NCI-H1092 treated with DMSO at 0.1 percent for 48 hours (cell line): ENCODE measurements at places on chromosomes 16 and 17.

DNA sequence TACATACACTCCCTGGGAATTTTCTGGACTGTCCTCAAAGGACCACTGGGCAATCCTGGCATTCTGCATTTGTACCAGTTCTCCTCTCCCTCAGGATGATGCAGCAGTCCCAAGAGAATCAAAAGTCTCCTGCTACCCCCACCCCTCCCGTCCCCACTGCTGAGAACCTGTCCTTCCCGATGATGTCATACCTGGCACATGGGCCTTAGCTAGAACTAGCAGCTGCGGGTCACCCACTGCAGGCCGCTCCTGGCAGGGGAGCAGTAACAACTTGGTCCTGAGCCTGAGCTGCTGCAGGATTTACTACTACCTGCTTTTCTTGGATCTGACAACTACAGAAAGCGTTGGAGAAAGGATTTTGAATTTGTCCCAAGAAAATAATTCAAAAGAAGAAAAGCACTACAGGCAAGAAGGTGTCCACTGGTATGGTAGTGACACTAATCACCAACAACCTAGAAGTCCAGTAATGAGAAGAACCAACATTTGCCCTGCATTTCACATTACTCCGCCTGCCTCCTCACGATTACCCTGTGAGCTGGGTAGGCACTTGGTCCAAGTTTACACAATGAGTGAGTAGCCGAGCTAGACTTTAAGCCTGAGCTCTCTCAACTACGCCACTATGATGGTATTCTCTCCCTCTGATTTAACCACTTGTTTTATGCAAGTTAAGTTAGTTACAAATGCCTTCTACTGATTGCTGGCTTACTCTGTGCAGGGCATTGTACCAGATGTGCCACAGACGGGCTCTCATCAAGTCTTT is 55.3 kb upstream of the ETV4 start:
- DNase-seq, result no peak

- DNase-seq, result peak; percentile 55
Observed at GRCh38 chr17:79087428-79088143, 13.0 kb downstream of the ENGASE start.

DNA sequence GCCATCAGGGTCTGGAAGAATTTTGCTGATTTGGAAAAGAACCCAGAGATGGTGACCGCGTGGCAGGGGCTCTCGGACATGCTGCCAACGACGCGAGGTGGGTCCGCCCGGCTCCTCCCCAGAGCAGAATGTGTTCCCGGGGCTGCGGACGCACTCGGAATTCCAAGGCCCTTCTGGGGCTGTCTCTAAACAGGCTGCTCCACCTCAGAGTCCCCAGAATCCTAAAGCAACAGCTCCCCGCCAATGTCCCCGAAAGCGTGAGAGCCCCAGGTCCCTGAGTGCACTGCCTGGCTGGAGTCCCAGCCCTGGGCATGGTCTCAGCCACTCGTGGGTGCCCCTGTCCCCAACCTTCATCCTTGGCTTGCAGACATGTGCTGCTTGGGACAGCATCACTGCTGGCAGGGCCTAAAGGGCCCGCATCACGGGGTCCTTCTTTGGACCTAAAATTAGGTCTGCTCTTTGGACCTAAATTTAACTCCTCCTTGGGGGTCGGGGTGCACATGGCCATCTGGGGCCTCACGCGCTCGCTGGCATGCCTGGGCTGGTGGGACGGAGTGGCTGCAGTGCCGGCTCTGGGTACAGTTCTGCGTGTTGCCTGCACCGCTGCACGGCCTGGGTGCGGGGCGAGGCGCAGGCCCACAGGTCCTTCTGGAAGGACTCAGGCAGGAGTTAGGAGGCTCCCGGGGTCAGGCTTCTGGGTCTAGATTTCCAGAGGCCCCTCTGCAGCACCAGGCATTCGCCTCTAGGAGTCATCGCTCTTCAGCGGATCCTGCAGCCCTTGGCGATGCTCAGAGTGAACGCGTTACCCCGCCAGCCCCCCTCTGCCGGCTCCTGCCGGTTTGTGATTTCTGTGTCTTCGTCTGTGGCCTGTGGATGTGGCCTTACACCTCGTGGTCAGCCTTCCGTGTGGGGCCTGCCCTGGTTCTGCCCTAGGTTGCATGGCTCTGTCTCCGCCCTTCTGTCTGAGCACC is 41.9 kb upstream of the CHMP6 start:
- DNase-seq, result no peak

DNA sequence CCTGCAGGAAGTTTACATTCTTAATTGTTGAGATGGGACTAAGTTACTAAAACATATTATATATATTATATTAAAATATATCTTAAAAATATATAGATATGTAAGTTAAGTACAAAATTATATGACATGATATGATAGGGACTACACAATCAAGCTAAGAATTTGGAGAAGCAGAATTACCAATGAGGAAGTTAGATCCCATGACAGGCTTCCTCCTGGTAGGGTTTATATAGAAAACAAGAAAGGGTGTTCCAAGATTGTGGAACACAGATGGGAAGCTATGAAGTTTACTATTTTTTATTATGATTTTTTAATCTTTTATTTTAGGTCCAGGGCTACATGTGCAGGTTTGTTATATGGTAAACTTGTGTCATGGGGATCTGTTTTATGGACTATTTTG is 260.8 kb upstream of the ZFHX3 start:
- no peak for DNase-seq

GRCh38 chr16:88771294-88771772 is 13.7 kb downstream of the PIEZO1 start:
- no peak for DNase-seq

DNA sequence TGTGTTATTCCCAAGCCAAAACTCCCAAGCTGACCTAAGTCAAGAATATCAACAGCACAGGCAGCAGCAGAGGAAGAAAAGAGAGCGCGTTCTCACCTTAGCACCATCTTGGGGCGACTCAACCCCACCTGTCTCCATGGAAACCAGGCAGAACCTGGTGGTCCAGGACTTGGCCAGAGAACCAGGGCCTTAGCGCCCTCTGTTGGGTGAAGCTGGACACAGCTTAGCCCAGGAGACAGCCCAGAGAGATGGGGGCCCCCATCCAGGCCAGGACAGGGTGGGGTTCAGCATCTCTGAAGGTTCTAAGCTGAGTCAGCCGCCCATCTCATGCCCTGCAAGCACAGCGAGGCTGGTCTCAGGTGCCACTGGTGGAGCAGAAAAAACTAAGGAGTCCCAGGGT is 60.1 kb upstream of the TMEM132E start:
- DNase-seq, result no peak

DNA sequence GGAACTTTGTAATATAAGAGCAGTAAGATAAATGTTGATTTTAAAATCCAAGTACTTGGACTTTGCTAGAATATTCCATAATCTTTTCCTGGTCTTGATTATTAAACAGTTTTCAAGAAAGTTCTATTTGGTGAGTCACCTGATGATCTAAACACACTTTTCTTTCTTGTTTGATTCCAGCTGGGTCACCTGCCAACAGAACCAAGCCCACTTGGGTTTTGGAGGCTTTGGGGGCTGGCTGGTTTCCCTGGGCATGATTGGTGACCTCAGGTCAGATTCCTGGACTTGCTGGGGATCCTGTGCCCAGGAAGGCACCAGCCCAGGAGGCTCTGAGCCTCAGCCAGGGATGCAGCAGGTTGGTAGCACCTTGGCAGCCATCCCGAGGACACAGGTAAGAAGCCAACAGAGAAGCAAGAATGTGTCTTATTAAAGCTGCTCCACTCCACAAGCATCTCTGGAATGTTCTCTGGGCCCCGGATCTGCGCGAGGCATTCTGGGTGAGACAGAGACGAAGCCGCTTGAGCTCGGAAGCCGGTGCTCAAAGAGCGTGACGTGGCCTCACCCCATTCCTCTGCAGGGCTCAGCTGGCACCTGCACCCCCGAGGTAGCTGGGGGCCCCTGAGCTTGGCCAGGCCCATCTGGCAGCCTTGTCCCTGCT is 3.1 kb upstream of the TEX19 start:
- no peak for DNase-seq

DNA sequence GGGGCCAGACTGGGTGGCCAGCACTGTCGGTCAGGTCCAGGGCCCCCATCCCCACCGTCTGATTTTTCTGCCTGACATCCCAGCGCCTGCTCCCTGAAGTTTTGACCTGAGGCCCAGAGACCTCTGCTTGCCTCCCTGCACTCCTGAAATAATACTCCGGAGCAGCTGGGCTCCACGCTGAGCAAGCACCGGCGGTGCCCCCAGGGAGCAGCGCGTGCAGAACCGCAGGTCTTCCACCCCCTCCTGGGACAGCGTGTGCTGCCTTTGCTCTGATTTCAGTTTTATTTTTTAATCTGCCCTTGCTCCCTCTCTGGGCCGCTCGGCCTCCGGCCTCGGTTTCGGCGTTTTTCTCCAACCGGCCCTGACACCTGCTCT is 132.4 kb upstream of the GSE1 start:
- peak; percentile 68 for DNase-seq

- no peak for DNase-seq
Observed at GRCh38 chr16:29763326-29763725, 14.7 kb upstream of the ZG16 start.

DNA sequence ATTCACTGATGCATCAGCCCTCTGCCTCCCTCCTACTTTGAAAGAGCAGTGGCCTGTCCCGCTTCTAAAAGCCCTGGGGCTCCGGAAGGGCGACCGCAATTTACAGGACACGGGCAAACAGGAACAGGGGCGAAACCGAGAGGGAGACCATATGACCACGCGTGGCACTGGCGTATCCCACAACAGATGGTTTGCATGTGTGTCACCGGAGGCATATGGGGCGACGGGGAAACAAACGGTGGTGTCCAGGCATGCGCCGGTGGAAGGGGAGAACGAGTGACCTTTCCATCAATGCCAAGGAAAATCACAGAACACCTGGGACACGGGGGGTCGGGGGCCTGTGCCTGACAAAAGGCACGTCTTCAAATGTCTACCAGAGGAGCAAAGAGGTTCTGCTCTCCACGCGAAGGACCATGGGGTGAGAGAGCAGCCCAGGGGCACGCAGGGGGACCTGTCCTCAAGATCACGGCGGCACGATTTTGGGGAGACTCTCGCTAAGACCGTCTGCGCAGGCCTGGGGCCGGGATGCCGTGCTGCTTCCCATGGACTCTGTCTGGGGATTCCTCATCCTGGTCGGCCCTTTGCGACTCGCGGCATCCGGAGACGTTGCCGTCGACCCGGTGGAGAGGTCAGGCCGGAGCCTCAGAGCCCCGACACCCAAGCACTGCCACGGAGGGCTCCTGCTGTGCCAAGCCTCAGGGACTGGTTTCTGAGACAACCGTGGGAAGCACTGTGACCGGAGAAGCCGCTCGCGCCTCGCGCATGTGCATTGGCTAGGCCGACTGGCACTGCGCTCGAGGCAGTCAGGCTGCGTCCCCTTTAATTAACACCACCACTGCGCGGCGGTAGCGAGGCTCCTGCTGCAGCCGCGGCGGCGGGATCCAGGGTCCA is 12.8 kb upstream of the KCNJ18 start:
- no peak for DNase-seq

- no peak for DNase-seq
Observed at GRCh38 chr16:87561200-87562105, 40.9 kb upstream of the JPH3 start.

- no peak for DNase-seq
Observed at GRCh38 chr17:36697903-36698530, 96.6 kb downstream of the MRM1 start.

DNA sequence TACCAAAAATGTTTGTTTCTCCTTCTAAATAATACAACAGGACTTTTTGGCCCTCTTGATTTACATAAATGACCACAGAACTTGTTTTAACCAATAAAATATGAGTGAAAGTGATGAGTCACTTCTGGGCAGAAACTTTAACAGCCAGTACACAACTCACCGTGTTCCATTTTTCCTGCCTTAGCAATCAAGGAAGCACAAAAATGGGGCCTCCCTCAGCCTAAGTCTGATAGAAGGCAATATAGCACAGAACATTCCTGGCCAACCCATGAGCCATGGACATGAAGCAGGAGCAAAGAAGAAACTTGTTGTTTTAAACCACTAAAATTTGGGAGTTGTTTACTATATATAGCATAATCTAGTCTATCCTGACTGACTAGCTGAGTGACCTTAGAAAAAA is 61.1 kb upstream of the MTMR4 start:
- no peak for DNase-seq

GRCh38 chr16:84647828-84648594 is at the start of gene KLHL36:
Gene KLHL36 (plus strand): TSS chr16:84648511. CDS start chr16:84650868, 2,357 bp downstream.
- DNase-seq, result peak; percentile 20

- peak; percentile 92 for DNase-seq
Observed at GRCh38 chr16:12971241-12971640, 69.8 kb downstream of the SHISA9 start.

GRCh38 chr16:56912746-56913708 is 18.9 kb upstream of the HERPUD1 start:
- DNase-seq, result no peak

GRCh38 chr16:28118637-28119036 is 55.1 kb upstream of the GSG1L start:
- DNase-seq, result no peak

DNA sequence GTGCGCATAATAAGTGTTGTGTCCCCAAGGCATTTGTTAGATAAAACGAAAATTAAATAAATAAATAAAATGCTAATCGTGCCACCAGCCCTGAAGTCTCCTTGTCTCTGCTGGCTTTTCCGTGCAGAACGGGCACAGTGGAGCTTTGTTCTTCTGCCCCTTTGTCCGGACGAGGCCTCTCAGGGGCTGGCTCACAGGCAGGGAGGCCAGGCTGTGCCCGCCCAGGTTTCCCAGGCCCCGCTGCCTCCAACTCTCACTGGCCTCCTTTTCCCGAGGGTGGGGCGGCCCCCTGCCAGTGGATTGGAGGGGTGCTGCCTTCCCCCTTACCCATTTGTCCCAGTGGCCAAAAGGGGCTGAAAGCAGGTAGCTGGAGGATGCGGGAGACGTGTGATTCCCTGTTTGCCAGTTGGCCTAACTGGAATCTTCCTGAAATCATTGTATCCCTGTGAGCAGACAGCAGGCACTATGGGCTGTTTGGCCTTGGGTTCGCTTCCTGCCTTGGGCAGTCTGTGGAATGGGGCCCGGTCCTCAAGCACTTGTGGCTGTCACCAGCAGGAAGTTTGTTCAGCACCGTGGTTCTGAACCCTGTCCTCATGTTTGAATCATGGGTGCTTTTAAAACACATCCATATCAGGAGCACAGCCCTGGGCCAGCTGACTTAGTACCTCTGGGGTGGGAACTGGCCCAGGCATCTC is 64.4 kb downstream of the KSR1 start:
- no peak for DNase-seq

GRCh38 chr17:81966343-81967243 is 5.6 kb upstream of the NOTUM start:
- no peak for DNase-seq

GRCh38 chr16:88599825-88600538 is 29.8 kb downstream of the ZC3H18 start:
- no peak for DNase-seq

GRCh38 chr16:81740169-81740568 is 38.9 kb upstream of the PLCG2 start:
- DNase-seq, result no peak
